ENCODE measurements at places on chromosomes 3 and 15. TPM values are rescaled to one million over a fixed set of nuclear protein-coding genes. Genes with fewer than 3 reads are reported as not detected.

DNA sequence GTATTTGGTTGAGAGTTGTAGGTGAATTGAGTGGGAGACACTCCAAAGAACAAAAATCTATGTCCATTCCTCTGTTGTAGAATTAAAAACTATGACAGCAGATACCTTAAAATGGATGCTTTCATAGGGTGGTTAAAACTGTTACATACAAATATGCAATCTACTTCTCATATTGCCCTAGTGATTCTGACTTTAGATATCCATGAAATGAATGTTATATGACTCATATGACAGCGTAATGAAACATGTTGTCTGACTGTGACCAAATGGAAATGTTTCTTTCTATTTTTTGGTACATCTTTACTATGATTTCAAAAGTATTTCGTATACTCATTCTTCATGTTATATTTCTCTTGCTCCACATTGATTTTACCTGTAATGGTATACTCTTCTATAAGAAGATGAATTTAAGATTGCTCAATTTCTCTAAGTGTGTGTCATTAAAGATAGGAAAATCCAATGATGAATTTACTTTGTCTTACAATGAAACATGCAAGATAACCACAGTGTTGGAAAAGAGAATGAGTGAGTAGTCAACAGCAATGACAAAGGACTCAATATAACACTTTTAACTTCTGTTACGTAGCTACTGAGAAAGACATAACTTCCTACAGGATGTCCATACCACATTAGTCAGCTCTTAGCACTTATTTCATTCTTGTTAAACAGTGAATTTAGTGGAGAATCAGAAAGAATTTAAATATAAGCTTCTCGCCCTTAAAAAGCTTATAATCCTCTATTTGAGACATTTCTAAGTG lies 79.3 kb upstream of the LSAMP start:
- DNase-seq = no peak

Gene FBXL22
- 23.1 TPM for total RNA-seq

DNA sequence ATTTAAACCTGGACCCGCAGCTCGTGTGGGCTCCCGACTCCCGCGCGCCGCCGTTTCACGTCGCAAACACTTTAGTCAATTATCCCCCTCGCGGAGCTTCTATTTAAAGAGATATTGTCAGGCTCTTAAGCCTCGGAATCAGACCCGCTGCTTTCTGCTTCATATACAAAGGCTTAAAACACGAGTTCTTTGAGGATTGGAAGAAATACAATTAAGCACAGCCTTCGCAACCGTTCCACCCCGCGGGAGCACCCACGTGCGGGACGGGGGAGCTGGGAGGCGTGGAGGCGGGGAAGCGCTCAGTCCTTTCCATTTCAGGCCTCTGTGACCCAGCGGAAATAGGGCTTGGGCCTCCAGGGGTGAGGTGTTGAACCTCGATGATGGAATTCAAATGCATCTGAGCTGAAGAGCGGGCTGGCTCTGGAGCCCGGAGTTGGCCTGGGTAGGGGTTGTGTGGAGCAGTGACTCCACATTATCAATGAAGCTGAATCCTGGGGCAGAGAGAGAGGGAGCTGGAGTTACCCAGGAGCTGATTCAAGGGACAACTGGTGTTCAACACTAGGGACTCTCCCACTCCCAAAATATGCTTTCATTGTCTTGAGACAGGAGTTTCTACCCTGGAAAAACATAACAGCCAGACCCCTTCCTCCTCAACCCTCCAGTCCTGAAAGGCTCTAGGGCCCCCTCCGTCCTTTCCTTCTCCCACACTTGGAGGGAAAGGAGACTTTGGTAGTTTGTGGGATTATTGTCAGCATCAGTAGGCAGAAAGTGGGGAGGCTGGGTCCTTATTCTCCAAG lies 2.4 kb downstream of the ANKRD63 start:
- DNase-seq = no peak

GRCh38 chr3:143810166-143810952 lies 37.9 kb downstream of the SLC9A9 start:
- no peak for DNase-seq

Gene GOLGA8T
- total RNA-seq = 1.6 TPM

DNA sequence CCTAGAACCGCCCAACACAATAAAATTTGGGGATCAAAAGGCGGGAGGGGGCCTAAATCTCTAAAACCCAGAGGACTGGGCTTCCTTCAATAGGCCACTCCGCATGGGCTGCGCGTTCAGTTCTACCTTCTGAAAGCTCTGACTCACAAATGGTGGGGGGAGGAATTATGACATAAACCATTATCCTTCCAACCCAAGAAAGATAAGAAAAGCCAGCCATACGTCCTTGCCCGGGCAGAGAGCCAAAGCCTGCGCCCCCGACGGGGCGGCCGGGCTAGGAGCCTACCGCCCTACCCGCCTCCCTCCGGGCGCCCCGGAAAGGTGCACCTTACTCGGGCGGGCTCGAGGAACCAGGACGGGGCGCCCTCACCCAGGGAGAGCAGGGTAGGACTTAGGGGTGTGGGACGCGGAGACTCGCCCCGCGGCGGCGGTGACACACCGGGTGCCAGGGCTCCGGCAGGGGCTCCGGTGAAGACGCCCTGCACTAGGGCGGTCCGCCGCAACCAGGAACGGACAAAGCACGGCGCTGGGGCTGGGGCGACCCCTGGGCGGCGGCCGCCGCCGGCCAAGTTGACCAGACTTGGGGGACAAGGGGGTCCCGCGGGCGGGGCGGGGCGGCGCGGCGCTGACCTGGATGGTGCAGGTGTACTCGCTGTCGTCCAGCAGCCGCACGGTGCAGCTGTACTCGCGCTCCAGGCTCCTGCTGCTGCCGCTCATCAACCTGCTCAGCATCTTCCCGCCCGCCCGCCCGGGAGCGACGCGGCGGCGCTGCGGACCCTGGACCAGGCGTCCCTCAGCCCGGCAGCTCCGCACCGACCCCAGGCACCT lies 534 bp downstream of the FRMD5 start:
- no peak for DNase-seq

GRCh38 chr3:140359233-140359995 lies 318.4 kb upstream of the TRIM42 start:
- no peak for DNase-seq

- no peak for DNase-seq
Measured at GRCh38 chr3:25474052-25474451, 46.0 kb downstream of the RARB start.

Gene P4HTM
- 37.0 TPM for total RNA-seq

Gene ITIH1
- 0.35 TPM for total RNA-seq

GRCh38 chr3:81867875-81868274 lies 106.4 kb upstream of the GBE1 start:
- DNase-seq = no peak

DNA sequence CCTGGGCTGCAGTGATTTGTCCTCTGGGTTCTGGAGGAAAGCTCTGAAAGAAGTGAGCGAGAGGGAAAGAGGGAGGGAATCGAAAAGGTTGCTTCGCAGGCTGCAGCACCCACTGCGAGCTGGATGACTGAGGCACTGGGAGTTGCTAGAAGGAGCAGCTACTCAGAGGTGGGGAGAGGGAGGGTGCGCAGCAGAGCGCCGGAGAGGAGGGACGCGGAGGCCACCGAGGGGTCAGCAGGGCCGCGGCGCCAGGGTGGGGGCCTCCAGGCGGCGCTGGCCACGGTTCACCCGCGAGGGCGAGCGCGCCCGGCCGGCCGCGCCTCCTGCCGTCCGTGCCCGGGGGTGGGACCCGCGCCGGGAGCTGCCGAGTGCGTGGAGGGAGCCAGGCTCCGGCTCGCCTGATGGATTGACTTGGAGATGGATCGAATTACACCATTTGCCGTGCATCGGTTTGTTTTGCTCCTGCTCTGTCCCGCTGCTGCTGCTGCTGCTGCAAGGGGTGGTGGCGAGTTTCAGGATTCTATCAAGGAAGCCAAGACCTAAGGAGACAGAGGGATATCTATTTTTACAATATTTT lies at the start of gene SEMA6D:
Gene SEMA6D, plus strand, starts transcription at position 470 of the 577 bp plus-strand sequence. CDS start 42,294 bp downstream, outside the sequence.
- DNase-seq = peak; percentile 81
